Stimulated activated CD8-positive, alpha-beta memory T cell treated with anti-CD3 and anti-CD28 coated beads, Interleukin-4, amount 100 ng/mL, for 4 hours (primary cell): ENCODE measurements at places on chromosomes 2 and 18.
A peak's percentile ranks its signal among the peaks of the same experiment; 100 is the strongest.

DNA sequence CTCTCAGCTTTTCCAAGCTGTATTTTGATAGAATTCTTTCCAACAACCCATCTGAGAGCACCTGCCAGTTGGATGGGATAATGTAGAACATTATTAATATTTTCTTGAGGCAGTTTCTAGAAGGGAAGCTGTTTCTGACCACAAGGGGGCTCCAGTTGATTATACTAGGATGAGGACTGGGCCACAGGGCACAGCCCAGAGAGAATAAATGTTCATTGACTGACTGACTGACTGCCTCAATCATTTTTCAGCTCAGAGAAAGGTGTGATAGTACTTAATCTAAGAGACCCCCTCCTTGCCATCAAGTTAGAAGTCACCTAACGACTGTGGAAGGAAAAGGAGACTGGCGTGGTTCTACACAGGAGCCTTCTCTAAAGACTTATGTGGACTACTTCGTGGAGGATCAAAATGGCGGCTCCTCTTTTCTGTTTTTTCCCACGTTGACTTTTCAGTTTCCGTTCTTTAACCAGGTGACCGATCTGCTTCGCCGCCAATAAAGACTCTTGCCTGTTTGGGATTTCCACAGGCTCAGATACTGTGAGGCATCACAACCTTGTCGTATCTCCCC is 31.9 kb upstream of the CREG2 start:
- DNase-seq = peak; percentile 35

GRCh38 chr2:39437522-39438296 is 624 bp upstream of the MAP4K3 start:
- DNase-seq = peak; percentile 4

GRCh38 chr2:33047939-33048338 is 101.2 kb downstream of the LTBP1 start:
- DNase-seq = no peak

DNA sequence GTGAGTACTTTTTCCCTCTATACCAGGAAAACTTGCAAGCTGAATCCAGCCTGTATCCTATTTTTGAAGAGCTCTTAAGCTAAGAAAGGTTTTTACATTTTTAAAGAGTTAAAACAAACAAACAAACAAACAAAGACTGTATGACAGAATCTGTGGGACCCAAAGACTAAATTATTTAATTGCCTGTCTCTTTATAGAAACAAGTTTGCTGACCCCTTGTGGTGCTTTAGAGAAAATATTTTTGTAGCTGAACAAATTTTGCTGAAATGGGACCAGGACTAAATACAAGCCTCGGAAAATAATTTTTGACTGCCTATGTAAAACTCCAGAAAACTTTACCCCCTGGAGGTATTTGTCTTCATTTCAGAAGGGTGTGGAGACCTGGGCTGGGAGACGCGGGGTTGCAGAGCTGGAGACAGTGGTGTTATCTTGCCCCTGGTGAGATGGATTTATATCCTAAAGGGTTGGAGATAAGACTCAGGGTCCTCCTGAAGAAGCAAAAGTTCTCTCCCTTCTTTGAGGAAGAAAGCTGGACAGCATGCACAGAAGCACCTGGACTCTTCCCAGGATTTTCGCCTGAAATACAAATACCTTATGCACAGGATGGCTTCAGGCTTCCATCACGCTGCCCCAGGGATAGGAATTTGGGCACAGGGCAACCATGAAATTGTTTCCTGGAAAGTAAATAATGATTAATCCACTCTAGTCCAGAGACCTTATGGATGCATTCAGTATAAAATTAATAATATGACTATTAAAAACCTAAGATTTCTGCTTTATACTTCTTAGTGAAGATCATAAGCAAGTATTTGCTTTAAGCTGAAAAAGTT is 54.3 kb downstream of the TMX3 start:
- DNase-seq = no peak

DNA sequence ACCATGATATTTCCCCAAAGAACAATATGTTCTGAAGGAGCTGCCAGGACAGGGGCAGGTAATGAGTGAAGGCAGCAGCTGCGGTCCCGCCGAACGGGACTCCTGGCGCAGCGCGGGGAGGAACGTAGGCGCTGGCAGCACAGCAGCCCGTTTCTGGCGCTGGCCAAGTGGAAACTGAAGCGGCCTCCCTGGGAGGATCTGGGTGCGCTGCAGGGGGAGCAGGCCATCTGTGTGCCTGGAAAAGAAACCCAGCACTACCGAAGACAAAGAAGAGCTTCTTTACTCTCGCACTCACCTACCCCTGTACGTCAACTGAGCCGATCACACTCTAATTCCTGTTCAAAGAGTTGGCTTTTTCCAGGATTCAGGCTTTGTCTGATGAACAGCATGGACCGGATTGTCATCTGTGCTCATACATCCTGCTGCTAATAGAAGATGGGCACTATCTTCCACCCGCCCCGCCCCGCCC is 11.8 kb downstream of the G6PC2 start:
- DNase-seq = no peak

GRCh38 chr2:236871500-236872001 is 214.1 kb upstream of the COPS8 start:
- no peak for DNase-seq

DNA sequence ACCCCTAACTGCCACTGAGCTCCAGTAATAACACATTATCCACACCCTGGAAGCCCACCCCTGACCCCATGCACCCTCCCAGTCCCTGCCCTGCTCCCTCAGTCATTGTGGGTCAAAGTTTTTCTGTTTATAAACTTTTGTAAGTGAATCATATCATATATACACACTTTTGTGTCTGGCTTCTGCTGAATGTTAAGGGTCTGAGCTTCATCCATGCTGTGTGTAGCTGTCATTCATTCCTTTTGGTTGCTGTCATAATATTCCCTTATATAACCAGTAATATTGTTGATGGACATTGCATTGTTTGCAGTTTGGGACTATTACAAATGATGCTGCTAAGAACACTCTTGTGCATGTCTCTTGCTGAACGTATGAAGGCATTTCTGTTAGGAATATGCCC is 14.5 kb downstream of the CNNM4 start:
- no peak for DNase-seq
